ENCODE measurements at places on chromosomes 16 and 17.

DNA sequence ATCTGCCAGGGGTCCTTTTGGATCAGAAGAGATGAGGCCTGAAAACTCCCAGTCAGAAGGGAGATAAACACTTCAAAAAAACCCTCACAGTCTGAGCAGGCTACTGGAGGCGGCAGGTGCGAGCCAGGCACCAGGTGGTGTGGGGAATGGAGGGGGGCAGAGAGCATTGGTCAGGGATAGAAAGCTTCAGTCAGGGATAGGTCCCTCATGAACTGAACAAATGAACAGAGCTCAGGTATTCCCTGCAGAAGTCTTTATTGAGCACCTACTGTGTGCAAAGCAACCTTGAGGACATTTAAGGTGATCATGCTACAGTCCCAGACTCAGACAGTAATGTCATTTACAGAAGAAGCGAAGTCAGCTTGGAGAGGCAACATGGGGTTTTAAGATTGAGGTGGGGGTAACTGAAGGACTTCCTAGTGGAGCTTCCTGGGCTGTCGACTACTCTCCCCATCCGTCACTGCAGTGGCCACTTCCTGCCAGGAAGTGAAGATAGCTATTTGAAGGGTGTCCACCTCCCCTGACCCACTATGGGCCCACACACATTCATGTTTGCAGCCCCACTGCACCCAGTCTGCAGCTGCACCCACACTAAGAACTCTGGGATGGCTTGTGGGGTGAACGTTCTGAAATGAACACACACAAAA, 3.2 kb downstream of the KIFC3 start:
- peak; percentile 28 for DNase-seq

DNA sequence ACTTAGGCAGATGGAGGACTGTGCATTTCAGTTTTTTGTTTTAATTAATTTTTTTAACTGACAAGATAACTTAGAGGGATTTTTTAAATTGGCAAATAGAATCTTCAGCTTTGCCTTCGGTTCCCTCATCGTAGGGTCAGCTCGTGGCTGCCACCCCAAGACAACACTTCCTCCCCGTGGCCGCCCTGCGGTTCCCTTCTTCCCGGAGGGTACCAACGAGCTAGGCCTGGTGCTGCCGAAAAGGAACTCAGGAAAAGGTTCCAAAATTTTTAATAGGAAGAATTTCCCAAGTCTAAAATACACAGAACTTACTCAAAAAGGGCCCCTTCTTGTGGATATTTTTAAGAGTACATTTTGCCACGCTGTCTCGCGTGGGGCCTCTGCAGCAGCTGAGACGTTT, 210.4 kb upstream of the CHMP6 start:
- DNase-seq: peak; percentile 65

DNA sequence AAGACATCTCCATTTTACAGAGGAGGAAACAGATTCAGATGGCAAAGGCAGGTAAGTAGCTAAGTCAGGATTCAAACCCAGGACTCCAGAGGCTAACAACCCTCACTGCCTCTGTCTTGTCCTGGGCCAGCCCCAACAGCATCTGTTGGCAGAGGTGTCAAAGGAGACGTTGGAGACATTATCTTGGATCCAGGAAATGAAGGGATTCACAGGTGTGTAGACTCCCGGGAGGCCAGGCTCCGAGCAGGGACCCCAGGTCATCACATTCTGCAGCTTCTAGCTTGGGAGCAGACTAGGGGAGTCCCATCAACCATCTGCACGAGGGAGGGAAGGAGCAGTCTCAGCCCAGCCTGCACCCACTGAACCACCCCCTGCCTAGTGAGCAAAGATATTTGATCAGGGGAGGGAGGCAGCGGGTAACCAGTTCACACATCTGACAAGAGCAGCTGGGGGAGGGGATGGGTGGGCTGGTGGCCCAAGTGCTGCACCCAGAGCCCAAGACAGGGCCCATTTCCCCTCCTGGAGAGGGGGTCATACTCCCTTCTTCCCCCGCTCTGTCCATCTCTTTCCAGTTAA, 1.0 kb upstream of the B9D1 start:
- no peak for DNase-seq

GRCh38 chr16:4752351-4753100, 14.4 kb downstream of the ZNF500 start:
- DNase-seq: no peak

DNA sequence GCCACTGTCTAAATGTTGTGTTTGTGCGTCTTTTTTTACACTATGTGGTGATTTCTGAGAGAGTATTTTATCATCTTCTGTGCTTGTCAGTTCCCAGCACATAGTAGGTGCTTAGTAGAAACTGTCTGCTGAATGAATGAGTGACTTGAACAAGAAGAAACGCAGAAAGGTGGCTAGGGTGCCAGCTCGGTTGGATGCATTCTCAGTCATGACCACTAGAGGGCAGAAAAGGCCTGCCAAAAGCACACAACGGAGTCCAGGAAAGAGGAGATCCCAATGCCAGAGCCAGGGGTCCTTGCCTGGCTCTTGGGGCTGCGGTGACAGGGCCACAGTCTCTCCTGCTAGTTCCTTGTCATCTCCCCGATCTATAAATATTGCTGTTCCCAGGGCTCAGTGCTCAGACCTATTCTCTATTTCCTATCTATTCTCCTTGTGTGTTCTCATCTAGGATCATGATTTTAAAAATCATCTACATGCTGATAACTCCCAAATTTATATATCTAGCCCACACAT, 57.3 kb upstream of the CCL1 start:
- DNase-seq: peak; percentile 48

DNA sequence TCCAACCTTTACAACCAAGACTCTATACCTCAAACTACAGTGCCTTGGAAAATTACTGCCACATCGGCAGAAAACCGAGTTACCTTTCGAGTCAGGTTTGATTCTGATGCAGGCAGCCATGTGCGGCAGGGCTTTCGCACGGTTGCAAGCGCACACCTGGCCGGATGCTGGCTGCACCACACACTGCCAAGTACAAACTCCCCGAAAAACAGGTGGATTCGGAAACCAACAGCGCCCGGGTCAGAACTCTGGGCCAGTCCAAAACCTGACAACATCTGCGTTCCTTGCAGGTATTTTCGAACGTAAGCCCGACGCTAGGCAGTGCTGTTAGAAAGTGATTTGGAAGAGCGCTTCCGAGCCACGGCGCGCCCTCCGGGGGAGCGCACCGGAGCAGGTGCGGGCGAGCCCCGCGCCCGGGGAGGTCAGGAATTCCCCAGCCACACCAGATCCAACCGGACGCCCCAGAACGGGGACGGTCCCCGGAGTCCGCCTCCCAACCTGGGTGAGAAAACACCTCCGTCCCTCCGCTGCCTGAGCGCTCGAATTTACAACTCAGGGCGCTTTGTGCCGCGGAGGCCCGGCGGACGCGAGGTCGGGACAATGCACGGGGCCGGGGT, 1.2 kb downstream of the USP7 start:
- DNase-seq: peak; percentile 89

- DNase-seq: no peak
Observed at GRCh38 chr17:55518510-55518909, 7.3 kb upstream of the SMIM36 start.

DNA sequence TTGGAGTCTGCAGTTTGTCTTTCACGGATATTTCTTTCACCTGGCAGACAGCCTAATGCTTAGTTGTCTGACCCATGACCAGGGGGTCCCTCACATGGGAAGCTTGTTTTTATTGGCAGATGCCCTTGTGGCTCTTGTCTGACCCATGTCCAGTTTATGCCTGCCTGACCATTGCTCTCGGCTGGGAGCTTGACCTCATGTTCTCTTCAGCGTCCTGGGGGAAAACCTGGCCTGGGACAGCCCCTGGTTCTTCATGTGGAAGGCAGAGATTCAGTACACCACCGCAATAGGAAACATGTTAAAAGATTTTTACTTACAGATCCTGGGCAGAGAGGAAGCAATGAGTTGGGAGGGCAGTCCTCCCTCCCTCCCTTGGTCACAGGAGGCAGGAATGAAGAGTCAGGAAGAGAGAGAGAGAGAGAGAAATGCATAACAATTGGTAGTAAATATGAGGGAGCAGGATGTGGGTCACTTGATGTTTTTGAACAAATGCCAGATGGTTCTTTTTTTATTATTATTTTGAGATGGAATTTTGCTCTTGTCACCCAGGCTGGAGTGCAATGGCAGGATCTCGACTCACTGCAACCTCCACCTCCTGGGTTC, 302.7 kb upstream of the MYOCD start:
- no peak for DNase-seq

DNA sequence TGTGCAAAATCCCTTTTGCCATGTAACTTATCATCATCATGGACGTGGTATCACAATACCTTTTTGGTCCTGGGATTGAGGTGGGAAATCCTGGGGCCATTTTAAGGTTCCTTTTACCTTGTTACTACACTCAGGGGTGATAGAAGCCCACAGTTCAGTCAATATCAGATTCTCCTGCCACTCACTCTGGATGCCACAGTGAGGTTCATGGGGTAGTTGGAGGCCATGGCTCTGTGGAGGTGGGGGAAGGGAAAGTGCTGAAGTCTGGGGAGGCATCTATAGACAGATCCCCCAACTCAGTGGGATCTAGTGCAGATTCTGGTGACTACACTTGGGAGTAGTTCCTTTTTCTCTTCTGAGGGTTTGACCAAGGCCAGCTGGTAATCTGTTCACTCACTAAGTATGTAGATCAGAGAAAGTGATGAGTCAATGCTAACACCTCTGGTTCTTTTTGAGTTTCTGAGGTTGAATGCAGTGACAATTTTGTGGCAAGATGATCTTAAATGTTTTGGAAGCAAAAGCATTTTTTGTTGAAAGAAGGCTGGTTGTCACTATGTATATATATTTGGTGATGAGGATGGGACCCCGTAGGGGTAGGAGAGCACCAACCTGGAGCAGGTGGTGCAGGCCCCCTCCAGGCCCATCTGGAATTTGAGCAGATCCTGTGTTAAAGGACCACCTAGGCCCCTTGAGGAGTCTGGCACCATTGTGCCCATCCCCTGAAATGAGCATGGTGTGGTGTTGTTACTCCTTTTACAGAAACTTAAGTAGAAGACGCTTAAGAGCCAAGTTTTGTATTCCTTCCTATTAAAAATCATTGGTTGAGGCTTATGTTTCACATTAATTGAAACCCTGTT, 18.8 kb upstream of the IRF8 start:
- DNase-seq: no peak

- no peak for DNase-seq
Observed at GRCh38 chr17:22512506-22512905, 820.2 kb downstream of the KCNJ18 start.
